ENCODE measurements at places on chromosomes 4 and X.

- no peak for DNase-seq
Observed at GRCh38 chrX:146994163-146994562, 179.6 kb upstream of the CXorf51A start.

GRCh38 chr4:2256781-2257191, 5.1 kb downstream of the MXD4 start:
- DNase-seq: peak; percentile 3

DNA sequence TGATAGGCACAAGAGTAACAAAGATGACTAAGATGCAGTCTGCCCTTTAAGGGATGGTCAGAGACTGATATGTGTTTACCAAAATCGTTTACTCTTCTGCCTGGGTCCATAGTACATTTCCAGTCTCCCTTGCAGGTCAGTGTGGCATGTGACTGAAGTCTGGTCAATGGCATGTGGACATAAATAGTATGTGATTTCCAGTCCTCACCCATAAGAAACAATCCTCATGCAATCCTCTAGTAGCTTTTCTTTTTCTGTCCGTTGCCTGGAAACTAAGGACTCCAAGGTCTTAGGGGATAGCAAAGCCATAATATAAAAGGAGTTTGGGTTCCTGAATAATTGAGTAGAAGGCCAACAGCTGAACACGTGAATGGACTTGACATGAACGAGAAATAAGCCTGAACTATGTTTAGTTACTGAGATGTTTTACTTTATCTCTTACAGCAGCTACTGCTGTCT, 1.1 kb downstream of the SLC9B2 start:
- no peak for DNase-seq

GRCh38 chr4:36088542-36088941, 155.8 kb downstream of the ARAP2 start:
- no peak for DNase-seq

- no peak for DNase-seq
Observed at GRCh38 chrX:37455381-37455780, 106.2 kb downstream of the PRRG1 start.

GRCh38 chr4:55546506-55546755, 278 bp downstream of the CLOCK start:
- DNase-seq: no peak

- no peak for DNase-seq
Observed at GRCh38 chrX:22652596-22652995, 347.2 kb upstream of the DDX53 start.

GRCh38 chr4:142036795-142037583, 400.6 kb downstream of the IL15 start:
- DNase-seq: no peak

GRCh38 chr4:177271915-177272766, 37.5 kb upstream of the NEIL3 start:
- no peak for DNase-seq

DNA sequence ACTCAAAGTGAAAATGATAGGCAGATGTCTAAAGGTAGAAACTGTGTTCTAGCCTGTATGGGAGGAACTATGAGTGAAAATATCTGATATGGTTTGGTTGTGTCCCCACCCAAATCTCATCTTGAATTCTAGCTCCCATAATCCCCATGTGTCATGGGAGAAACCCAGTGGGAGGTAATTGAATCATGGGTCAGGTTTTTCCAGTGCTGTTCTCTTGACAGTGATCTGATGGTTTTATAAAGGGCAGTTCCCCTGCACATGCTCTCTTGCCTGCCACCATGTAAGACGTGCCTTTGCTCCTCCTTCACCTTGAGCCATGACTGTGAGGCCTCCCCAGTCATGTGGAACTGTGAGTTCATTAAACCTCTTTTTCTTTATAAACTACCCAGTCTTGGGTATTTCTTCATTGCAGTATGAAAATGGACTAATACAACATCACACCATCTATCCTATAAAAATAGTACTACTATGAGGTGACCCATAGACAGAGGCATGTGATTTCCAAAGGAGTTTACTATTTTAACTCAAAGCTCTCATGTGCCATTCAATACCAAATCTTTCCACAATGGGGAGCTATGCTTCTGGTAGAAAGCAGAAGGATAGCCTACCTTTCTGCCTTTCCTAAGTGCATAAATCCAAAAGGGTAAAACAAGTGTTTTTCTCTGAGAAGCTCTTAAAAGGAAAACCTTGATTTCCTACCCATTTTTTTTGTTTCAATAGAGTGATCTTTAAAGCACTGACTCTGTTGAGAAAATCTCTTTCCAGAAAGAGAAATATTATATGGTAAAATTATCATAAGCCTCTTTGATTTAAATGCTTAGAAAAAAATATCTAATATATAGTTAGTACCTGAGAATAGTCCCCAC, 38.8 kb downstream of the SEC31A start:
- no peak for DNase-seq

- no peak for DNase-seq
Observed at GRCh38 chr4:185219551-185220344, 10.3 kb downstream of the SNX25 start.

- no peak for DNase-seq
Observed at GRCh38 chr4:140980426-140981200, 152.7 kb downstream of the RNF150 start.

DNA sequence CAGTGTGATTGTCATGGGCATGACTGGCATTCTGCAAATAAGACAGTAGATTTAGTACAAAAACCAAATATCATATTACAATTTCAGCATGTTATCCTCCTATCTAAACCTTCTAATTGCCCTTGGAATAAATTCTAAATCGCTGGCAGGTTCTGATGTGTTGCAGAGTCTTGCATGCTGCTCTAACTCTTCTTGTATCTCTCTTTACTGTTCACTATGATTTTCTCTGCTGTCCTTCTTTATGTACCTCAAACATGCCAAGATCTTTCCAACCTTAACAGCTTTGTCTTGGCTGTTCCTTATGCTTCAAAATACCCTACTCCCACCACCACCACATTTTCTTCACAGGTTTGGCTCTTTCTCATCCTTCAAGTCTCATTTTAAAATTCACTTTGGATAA, 43.0 kb upstream of the KCNIP4 start:
- DNase-seq: no peak

DNA sequence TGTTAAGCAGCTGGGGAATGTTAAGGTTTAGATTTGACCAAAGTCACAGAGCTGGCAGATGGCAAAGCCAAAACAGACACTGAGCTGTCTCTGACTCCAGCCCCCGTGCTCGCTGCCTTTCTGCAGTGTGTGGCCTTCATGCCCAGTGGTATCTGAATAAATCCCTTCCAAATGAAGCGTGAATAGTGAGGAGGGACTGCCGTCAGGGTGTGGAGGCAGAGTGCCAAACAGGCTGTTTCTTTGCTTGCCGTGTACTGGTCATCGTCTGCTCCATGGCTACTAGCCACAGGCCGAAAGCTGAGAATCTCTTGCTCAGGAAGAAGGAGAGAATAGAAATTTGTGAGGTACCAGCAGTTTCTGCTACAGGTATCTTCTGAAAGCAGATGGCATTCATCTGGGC, 19.7 kb downstream of the PRIMPOL start:
- DNase-seq: no peak

DNA sequence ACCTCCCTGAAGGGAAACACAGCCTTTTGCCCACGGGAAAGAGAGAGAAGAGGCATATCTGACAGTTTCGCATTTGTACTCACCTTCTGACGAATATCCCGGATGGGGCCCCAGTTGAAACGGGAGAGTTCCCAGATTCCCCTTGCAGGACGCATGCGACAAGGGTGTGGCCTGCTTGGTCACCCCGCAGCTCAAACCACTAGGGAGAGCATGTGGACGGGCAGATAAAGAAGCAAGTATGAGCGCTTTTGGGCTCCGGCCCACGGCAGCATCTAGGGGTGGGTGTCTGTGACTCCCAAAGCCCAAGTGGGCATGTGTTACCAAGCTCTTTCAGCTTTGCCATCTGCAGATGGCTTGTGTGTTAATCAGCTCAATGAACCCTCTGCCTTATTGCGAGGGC, 70.1 kb upstream of the MED14 start:
- no peak for DNase-seq

DNA sequence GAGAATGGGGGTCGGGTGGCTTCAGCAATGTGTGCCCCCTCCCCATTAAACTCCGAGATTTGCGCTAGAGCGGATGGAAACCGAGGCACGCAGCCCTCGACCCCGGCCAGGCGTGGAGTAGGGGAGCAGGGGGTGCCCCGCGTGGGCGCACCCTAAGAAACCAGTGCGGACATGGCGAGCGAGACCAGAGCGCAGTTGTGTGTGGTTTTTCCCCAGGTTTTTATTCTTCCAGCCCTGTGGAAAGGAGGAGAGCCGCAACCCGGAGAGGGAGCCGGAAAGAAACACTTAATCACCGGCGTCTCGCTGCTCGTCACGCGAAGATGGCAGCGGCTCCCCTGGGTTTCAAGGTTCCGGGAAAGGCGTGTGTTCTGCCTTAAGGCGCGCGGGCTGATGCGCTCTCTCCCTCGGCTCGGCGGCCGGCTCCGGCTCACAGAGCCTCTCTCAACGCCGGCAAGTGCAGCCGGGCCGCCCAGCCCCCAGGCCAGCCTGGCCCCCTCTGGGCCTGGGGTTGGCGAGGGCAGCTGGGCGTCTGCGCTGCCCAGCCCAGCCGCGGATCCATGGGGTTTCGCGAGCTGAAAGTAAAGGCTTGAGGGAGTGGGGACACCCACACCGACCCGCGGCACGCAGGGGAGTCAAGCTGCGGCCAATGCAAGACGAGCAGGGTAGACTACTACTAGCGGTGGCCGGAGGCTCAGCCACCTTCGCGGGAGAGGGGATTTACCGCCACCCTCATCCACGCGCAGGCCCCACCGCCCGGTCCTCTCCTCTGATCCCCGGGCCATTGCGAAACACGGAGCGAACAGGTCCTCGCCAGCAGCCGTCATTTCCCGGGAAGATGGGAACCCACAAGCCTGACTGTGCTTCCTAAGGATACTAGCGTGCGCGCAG, 74.0 kb upstream of the BCOR start:
- DNase-seq: no peak

- DNase-seq: no peak
Observed at GRCh38 chrX:20437683-20438082, 171.0 kb upstream of the RPS6KA3 start.

DNA sequence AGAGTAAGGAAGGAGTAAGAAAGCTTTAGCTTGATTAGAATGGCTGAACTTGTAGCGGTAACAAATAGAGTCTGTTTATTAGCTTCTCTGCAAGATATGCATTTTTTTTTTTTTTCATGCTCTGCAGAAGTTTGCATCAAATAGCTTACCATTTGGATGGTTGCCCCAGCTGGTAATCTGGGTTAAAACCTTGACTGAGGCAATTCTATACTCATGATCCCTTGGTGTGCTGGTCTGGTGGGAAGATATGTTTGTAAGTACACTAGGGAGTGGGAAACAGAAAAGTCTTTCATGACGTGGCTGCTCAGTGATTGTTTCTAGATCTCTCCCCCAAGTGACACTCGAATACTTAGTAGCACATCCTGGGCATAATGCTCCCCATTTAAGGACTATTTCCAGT, 32.1 kb downstream of the SEPTIN11 start:
- no peak for DNase-seq

DNA sequence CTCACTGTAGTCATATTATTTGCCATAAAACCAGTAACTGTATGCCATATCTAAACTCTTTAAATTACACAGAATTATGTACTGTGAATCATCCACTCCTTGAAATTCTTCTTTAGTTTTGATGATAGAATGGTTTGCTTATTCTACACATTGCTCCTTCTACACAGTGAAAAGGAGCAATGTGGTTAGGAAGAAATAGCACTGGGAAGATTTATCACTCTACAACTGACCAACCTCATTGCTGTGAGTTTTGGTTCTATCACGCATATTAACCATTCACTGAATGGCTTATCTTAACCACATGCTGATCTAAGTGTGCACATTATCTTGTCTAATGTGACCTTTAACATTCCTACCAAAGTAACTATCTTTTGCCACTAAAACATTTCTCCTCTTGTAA, 415.7 kb upstream of the NDST4 start:
- no peak for DNase-seq

DNA sequence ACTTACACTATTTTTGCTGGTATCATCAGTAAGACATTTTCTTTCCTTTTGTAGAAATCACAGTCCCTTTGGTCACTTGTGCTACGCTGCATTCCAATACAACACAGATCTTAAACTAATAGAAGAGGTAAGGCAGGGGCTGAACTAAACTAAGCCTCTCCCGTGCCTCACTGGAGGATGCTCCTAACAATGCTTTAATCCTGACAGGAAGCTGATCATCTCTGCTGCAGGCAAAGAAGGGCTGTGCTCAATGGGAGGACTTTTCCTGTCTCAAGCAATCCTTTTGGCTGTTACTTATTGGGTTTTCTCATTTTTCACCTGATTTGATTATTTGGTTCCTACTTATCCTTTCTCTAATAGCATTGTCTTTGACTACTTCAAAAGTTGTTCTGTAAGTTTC, 583.1 kb downstream of the INPP4B start:
- DNase-seq: no peak

GRCh38 chrX:21738210-21738949, 19.5 kb downstream of the SMPX start:
- no peak for DNase-seq

- no peak for DNase-seq
Observed at GRCh38 chr4:182540496-182540895, 297.3 kb downstream of the TENM3 start.

- no peak for DNase-seq
Observed at GRCh38 chr4:112854420-112854819, 195.0 kb upstream of the ANK2 start.

- no peak for DNase-seq
Observed at GRCh38 chr4:141036786-141037185, 96.5 kb downstream of the RNF150 start.

- no peak for DNase-seq
Observed at GRCh38 chrX:14843666-14844065, 29.2 kb downstream of the FANCB start.

- DNase-seq: no peak
Observed at GRCh38 chr4:158572608-158573007, 50.9 kb downstream of the RXFP1 start.

DNA sequence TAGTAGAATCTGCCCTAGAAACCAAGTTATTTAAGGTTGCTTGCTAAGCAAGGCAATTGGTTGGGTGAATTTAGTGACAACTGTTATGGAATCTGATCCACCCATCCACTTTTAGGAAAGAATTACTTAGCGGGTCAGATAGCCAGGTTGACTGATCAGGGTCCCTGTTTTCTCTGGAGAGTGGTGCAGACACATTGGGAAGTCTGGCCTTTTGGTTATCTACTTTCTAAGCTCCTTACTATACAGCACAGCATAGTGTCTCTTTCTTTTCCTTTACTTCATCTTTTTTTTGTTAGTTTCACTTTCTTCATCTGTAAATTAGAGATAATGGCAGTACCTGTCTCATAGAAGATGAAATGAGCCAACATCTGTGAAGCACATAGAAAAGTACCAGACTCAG, 7.4 kb downstream of the HERC3 start:
- DNase-seq: no peak

DNA sequence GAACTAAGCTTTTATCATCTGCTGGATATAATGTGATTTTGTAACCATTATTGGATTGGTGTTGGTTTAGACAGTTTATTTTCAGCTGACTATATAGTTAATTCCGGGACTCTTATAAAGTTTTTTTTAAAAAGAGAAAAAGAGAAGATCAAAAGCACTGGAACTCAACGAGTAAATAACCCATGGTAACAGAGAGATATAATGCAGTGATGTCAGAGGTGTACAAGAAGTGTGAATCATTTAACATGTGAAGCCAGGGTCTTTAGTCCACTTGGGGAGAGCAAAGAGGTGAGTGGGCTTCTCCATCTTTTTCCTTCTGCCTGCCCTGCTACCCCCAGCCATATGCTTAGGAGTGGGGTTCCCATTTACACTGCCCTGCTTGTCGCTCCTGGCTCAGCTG, 3.2 kb downstream of the TMEM165 start:
- DNase-seq: no peak
